ENCODE measurements at places on chromosomes 3 and 15.

DNA sequence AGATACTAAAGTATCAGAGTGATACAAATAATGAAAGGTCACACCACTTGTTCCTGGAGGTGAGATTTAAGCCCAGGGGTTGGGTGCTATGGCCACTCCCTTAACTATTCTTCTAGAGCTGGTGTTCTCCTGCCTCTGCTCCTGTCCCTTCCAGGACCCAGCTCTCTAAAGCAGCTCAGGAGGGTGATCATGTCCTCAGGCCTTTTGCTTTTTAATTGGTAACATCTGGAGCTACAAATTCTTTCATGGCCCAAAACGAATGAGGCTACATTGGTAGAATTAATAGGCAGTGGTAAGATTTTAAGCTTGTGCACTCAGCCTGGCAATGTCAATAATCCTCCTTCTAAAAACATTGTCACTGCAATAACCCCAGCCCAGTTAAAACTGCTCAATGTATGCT is 38.2 kb upstream of the CNOT10 start:
- DNase-seq: no peak

DNA sequence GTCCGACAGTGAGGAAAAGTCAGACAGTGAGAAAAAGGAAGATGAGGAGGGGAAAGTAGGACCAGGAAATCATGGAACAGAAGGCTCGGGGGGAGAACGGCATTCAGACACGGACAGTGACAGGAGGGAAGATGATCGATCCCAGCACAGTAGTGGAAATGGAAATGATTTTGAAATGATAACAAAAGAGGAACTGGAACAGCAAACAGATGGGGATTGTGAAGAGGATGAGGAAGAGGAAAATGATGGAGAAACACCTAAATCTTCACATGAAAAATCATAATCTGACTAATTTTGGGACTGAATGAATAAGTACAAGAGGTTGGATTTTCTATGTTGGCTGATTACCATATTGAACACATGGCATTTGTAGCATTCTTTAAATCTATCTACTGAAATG is 26.2 kb downstream of the SEC62 start:
- no peak for DNase-seq

- DNase-seq: no peak
Measured at GRCh38 chr3:11717768-11718636, 74.3 kb upstream of the VGLL4 start.

DNA sequence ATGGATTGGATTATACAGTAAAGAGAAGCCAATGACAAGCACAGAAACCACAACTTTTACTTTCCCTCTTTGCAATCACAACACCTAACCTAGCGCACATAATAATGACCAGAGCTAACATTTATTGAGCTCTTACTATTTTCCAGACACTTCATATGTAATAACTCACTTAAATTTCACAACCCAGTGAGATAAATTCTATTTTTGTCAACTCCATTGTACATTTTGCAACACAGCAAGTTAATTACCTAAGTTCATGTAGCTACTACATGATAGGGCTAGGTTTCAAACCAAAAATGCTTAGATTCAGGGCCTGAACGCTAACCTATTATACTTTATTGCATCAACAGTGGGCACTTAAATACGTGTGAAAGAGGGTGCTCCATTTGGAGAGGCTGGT is 89.5 kb downstream of the GADL1 start:
- no peak for DNase-seq

- DNase-seq: no peak
Measured at GRCh38 chr15:66388043-66388363, 1.3 kb downstream of the MAP2K1 start.

- no peak for DNase-seq
Measured at GRCh38 chr15:88038261-88038660, 218.3 kb downstream of the NTRK3 start.

DNA sequence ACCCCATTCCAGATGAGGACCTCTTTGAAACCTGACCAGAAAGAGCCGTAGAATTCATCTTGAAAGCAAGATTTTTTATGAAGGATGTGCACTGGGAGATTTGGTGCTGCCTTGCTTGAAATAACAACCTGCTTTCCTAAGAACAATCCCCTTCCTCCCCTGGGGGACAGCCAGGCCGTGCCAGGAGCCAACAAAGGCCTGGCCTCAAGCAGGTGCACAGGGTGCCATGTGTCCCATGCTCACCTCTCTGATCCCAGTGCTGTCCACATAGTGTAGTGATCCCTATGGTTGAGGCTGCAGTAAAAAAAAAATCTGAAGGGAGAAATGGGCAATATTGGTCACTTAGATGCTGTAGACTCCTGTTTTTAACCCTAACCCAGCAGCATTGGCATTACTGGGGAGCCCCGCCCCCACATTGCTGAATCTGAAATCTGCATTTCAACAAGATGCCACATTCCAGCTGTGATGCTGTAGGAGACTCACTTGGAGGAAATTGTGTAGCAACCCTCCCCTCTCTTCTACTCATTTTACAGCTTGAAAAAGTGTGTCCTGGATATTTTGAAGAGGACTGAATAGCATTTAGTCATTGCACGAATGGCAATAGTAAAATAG is 171.2 kb downstream of the APBA2 start:
- DNase-seq: no peak

- no peak for DNase-seq
Measured at GRCh38 chr3:5110337-5110736, 11.8 kb upstream of the ARL8B start.

GRCh38 chr3:123122525-123123315 is 55.9 kb downstream of the PDIA5 start:
- DNase-seq: no peak

DNA sequence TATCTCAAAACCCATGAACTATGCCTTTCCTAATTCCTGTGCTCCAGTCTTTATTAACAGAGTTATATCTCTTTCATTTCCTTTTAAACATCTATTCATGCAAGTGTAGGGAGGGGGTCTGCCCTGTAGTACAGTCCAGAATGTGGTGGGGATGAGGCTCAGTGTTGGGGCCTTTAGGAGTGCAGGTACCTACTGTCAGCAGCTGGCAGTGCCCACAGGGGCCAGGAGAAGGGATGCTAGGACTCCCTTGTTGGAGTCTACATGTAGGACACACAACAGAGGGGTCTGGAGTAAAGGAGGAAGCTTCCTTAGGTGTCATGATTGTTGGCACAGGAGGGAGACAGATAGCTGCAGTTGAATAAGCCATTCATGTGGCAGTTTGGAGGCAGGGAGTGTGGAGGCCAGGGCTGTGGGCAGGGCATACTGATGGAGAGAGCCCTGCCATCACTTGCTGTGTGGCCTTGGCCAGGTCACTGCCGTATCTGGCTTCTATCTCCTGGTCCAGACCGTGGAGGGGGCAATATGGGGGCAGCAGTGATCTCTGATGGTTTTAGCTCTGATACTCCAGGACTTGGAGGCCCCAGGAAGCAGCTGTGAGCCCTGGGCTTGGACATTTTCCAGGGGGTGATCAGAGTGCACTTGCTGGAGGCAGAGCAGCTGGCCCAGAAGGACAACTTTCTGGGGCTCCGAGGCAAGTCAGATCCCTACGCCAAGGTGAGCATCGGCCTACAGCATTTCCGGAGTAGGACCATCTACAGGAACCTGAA is 29.5 kb downstream of the ESYT3 start:
- DNase-seq: no peak

GRCh38 chr3:11954312-11954934 is 49.8 kb upstream of the SYN2 start:
- no peak for DNase-seq

GRCh38 chr3:46835491-46835890 is 27.8 kb downstream of the MYL3 start:
- no peak for DNase-seq

DNA sequence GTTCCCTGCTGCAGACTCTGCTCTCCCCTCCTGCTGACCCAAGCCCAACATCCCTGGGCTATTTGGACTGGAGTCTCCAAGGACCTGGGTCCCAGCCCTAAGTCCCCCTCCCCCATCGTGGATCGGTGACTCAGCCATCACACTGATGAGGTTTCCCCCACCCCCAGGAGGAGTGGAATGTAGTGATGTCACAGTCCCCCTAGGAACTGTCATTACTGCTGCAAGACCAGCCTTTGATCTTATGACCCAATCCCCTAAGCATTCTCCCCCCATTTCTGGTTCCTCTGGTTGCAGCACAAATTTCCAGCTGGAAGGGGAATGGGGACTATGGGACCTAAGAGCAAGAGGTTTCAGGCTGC is 63.4 kb upstream of the CSPG4 start:
- no peak for DNase-seq

DNA sequence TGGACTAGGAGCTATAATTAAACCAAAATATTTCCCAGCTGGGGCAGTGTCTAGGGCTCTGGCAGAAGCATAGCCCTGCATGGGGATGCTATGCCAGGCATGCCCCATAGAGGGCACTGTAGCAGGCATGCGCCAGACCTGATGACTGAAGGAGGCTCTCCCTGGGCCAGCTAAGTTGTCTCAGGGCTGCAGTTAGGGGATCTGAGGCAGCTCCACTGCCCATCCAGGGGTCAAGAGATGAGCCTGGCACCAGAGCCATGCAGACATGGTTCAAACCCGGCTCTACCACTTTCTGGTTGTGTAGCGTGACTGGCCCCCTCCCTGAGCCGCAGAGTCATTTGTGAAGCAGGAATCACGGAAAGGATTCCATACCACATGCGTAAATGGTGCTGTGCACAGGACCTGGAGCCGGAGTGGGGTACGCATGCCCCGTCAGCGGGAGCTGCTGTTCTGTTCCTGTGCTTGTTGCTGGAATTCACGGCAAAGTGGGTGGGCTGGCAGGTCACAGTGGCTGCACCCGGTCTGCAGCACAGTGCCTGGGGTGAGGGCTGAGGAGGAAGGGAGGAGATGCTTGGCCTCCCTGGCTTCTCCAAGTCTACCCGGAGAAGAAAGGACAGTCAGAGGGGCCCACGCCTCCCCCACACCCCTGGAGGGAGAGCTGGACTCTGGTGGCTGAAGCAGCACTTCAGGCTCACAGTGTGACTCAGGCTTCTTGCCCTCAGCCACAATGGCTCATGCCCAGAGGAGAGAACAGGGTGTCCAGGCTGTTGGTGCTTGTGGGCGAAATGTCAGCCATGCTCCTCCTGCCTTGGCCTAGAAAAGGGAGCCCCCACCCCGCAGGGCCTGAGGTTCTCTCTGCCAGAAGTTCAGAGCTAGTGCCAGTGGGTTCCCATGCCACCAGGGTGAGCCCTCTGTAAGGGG is 43.1 kb downstream of the DNASE1L3 start:
- no peak for DNase-seq

DNA sequence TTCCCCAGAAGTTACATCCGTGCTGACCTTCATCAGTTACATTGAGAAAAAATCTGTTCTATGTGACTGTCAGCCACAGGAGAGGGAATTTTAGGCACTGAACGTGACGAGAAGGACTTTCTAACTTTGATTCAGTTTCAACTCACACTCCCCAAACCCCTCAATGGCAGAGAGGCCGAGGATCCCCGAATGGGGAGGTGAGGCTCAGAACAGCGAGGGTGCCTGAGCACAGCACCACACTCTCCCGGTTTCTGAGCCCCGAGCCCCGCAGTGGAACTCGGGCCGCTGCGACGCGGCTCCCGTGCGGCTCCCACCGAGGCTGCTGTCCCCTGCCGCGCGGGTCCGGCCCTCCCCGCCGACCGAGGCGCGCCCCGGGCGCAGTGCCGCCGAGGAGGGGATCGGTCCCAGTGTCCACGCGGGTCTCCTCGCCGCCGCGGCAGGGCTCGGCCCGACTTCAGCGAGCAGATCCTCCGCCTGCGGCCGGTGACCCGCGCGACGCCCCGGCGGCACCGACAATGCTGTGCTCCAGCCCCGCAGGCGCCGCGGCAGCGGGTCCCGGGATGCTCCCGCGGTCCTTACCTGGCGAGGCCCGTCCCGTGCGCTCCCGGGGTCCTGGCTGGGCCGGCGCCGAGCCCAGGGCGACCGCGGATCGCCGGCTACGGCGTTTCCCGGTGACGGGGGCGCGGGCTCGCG is 439 bp downstream of the CTXND1 start:
- DNase-seq: no peak

GRCh38 chr3:152508705-152509104 is 240.0 kb downstream of the MBNL1 start:
- no peak for DNase-seq

- no peak for DNase-seq
Measured at GRCh38 chr15:69653306-69653705, 200.7 kb downstream of the RPLP1 start.

DNA sequence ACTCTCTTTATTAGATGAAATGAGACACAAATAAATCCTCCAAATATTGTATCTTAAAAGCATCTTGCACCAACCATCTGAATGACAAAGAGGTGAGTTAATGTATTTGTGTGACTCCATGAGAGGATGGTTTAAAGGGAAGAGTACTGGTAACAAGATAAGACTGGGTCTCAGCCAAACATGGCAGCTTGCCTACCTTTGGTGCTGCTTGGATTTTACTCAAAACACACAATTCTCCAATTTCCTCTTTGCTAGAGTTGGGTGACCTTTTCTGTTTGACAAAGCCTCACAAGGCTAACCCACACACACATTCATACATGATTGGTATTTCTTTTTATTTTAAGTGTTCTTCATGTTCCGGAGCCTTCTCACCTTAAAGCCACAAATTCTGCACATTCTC is 506.4 kb downstream of the FGF12 start:
- no peak for DNase-seq

DNA sequence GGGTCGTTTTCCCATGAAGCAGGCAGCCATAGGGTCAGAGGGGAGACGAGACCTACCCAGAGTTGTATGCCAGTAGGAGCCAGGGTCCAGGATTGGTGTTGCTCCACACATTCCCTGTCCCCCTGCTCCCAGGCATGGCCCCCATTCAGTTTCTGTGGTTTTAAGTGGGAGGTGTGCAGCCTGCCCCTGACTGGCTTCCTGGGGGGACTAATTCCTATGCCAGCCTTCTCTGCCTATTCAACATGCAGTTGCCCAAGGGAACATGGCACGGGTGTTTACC is 126.3 kb downstream of the EEFSEC start:
- DNase-seq: no peak

DNA sequence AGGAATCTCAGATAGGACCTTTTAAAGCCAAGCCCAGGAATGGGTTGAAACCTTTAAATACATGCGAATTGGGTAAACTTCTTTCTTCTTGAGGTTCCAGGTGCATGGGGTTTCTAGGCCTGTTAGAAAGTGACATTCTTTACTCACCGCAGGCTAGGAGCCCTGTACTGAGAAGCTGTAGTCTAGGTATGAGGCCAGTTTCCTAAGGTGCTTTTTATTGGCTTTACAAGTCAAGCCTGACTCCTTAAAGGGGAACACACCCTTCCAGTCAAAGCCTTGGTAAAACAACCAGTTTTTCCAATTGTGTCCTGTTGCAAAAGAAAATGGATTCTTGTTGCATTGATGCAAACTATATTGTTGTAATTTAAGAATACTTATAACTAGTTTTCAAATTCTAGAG is 76.1 kb upstream of the ATP11B start:
- no peak for DNase-seq

- DNase-seq: peak; percentile 75
Measured at GRCh38 chr3:155548195-155548594, 196.7 kb downstream of the PLCH1 start.

- DNase-seq: no peak
Measured at GRCh38 chr3:96169111-96169766, 645.2 kb upstream of the EPHA6 start.

- DNase-seq: no peak
Measured at GRCh38 chr15:89441295-89441812, 55.0 kb downstream of the RHCG start.

DNA sequence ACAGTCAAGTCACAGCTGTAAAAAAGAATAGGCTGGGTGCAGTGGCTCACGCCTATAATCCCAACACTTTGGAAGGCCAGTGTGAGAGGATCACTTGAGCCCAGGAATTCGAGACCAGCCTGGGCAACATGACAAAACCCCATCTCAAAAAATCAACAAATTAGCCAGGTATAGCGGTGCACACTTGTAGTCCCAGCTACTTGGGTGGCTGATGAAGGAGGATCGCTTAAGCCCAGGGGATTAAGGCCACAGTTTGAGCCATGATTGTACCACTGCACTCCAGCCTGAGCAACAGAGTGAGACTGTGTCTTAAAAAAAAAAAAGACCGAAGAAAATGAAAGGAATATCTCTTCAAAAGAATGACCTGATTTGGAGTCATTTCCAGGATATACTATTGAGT is 6.6 kb downstream of the HERC1 start:
- no peak for DNase-seq
